Karpas-422 (cell line): ENCODE measurements at places on chromosomes 7 and 10.

DNA sequence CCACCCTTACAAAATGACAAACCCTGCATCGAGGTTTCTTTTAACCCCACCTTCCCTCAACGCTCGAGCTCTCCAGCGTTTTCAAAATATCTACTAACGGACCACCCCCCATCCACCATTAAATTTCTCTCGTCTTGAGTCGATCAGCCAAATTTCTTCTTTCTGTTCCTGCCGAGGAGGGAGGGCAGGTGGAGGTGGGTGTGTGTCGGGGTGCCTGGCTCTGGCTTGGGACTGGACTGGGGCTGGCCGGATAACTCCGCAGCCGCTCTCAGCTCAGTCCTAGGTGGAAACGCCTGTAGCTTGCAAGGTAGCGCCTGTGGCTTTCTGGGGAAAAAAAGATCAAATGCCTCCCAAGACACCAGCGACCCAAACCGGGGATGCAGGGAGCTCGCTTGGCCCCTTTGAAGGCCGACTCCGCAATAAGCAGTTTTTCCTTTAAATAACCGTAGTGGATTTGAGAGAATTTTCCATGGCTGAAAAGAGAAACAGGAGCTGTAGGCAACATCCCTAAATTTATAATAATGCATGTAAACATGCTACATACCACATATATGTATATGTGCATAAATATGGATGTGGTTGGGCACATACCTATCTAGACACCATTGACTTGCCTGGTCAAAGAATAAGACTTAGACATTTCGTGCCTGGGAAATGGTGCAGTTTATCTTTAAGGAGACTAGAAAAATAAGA lies 1.9 kb upstream of the TMEM178B start:
- no peak for DNase-seq

- no peak for DNase-seq
These were observed 12.1 kb upstream of the NPVF start for GRCh38 chr7:25240340-25240739.

- no peak for DNase-seq
These were observed 101.7 kb downstream of the AUTS2 start for GRCh38 chr7:69699931-69700330.

GRCh38 chr10:43785252-43785651 lies 136.6 kb upstream of the ZNF32 start:
- DNase-seq: peak; percentile 68

DNA sequence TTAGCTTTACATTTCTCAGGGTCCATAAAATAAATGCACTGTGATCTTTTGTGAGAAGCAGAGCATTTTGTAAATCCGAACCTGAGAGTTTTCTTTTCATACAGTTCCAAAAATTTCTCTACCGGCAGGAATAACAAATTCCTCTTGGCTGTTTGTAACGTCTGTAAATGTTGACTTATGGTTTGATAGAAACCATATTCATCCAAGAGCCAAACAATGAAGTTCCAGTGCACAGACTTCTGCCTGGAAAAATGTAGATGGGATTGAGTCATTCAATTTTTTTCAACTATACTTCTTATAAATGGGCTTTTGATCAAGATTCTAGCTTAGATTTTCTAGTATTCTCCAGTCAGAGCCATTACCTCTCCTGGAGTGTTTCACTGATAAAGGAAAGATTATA lies 530.6 kb downstream of the TFEC start:
- DNase-seq: no peak

DNA sequence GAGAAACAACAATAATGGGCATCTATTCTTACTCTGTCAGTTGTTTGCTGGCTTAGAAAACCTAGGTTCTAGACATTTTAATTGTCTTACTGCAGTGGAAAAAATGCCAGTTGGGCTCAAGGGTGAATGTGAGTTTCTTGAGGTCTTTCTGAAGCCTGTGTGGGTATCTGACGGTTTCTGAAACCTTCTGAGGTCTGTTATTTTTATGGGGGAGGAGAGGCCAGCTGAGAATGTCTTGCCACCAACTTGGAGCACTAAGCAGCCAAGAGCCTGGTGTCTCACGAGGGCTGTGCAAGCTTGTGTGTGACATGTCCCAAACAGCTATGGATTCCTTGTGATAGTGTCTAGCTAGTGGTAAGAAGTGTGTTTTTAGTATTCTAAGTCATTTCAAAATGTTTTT lies 24.2 kb upstream of the DDC start:
- no peak for DNase-seq

GRCh38 chr7:148852272-148852671 lies 31.8 kb downstream of the EZH2 start:
- DNase-seq: no peak

GRCh38 chr10:97869091-97870042 lies 19.7 kb downstream of the GOLGA7B start:
- DNase-seq: peak; percentile 75

DNA sequence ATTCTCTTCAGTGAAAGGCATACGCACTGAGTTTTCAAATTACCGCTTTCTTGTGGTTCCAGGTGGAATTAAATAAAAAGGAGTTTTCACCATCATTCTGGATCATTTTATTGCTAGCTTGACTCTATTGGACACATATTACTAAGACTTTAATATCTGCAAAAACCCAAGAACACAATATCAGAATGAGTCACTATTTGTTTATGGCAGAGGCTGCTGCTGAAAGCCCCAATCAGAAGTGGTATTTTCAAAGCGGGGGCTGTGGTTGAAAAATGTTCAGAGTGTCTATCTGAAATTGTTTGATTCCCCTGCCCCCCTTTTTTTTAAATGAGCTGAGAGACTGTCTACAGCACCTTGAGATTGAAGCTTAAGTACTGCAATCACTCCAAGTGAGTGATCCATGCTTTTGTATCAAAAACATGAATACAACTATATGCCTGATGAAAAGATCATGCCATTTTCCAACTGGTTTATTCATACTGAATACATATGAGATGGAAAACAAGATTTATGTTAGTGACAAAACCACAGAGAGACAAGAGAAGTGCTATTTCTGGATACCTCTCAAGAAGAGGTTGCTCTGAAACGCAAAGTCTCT lies 376.4 kb downstream of the HTR7 start:
- no peak for DNase-seq

DNA sequence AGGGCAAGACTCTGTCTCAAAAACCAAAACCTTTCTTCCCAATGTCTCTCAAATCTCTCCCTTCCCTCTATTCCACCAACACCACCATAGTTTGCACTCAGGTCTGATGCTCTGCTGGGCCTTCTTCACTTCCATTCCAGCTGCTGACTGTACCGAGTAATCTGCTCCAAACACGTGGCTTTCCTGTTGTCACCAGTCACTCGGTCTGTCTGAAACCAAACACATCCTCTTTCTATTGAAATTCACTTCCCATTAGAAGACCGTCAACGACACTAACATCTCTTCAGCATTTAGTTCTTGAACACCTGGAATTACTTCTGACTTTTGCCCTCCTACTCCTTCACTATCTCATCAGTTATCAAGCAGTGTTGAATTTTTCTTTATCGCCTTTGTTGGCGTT lies 4.7 kb upstream of the NRF1 start:
- no peak for DNase-seq

DNA sequence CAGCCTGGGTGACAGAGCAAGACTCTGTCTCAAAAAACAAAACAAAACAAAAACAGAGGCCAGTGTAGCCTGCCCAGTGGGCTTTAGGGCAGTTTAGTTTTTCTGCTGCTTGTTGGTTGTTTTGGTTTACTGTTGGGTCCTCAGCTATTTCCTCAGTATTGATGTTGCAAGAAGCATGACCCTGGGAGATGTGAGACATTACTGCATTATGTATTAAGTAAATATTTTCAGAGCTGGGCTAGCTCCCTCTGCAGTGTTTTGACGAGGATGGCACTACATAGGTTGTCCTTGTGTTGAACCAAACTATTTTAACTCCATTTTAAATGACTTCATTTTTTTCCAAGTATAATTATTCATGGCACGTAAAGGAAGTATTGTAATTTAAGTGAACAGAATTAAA lies 4.8 kb downstream of the AKAP9 start:
- DNase-seq: no peak

GRCh38 chr7:87575521-87575920 lies 25.2 kb downstream of the ABCB1 start:
- no peak for DNase-seq

DNA sequence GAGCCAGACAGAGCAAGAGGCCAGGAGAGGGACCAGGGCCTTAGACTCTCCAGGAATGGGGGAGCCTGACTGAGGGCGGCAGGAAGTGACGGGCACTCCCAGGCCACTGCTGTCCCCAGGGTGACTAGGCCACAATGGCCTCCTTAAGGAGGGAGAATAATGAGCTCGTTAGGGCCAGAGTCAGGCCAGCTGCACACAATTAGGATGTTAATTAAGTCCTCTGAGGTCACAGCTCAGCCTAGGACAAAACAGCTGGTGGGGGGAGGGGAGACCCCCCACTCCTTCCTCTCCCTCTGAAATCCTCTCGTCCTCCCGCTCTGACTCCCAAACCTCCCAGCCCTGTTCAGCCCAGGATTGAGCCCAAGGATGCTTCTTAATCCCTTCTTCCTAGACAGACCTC lies 143.0 kb downstream of the NEURL1 start:
- DNase-seq: no peak

GRCh38 chr7:41114691-41115090 lies 588.2 kb downstream of the INHBA start:
- no peak for DNase-seq

GRCh38 chr7:158324397-158325360 lies 262.9 kb downstream of the PTPRN2 start:
- no peak for DNase-seq

DNA sequence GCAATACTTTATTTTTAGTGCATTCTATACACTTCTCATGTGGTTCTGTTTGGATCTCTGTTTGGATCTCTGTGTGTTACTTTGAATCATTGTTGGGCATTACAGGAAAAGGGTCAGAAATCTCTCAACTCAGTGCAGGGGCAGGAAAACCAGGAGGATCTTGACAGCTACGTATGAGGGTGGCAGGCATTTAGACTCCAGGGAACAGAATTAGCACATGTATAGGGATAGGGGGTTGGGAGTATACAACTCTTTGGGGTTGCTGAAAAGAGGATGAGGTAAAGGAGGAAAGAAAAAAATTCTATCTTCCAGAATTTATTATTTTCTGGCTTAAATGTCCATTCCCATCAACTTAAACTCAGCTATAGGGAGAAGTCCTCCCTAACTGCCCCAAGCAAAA lies 59.4 kb upstream of the MKI67 start:
- DNase-seq: no peak

GRCh38 chr7:123112833-123113232 lies 86.9 kb downstream of the SLC13A1 start:
- DNase-seq: no peak

DNA sequence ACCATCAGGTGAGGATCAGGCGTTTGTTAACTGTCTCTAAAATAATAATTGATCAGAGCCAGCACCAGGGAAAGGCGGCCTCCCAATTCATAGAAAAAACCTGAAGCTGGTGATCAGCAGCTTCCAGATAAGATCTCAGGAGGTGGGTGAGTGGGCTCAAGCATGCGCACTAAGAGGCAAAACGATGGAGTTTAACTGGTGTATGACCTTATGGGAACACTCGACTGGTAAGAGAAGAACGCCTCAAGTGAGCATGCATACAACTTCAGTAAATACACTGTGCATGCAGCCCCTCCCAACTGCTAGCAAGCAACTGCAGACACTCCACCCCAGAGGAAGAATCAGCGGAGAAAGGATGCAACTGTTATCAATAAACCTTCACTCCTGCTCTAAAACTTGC lies 18.1 kb downstream of the RAPGEF5 start:
- no peak for DNase-seq

- peak; percentile 39 for DNase-seq
These were observed 32.4 kb downstream of the SPDYE6 start for GRCh38 chr7:102323914-102324195.

- no peak for DNase-seq
These were observed 237.0 kb upstream of the SEMA3C start for GRCh38 chr7:81155654-81156373.

- no peak for DNase-seq
These were observed 22.4 kb downstream of the ZFAND2A start for GRCh38 chr7:1137517-1138167.

GRCh38 chr10:60937784-60938654 lies 6.0 kb downstream of the RHOBTB1 start:
- no peak for DNase-seq

DNA sequence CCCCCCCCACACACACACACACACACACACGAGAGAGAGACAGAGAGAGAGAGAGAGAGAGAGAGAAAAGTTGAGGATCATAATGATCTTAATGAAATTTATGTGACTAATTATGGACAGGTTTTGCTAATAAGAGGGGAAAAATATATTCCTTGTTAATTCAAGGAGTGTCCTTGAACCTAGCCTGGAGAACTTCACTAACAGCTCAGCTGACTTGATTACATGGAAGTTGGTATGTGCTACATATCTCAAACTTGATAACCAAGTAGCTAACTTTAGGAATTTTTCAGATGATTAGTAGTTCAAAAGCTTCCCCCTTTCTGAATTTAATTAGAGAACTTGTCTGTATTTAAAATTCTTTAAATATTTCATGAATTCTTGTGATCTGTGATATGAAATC lies 15.3 kb downstream of the SLF2 start:
- DNase-seq: no peak

DNA sequence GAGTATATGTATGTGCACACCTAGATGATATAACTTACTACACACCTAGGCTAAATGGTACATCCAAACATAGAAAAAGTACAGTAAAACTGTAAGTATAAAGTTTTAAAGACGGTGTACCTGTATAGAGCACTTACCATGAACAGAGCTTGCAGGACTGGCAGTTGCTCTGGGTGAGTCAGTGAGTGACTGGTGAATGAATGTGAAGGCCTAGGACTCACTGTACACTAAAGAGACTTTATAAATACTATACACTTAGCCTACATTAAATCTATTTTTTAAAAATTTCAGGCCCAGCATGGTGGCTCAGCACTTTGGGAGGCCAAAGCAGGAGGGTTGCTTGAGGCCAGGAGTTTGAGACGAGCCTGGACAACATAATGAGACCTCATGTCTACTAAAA lies 195.3 kb downstream of the FZD1 start:
- DNase-seq: no peak

DNA sequence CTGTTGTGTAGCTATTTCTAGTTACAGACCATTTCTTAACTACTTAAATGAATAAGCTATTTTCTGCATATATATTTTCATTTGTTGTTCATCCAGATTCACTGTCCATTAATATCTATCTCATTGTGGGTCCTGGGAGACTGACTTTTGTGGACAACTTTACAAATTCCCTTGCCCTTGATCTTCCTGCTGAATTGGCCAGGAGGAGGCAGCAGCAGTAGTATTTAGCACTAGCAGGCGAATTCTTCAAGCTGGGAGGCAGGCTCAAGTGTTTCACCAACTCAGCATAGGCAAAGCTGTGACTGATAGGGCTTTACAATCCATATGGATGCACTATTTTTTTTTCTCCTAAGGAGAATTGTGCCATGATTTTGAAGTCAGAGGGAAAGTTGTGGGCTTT lies 461.0 kb upstream of the NRG3 start:
- DNase-seq: no peak
